ENCODE measurements at places on chromosomes 4 and X. TPM values are rescaled to one million over a fixed set of nuclear protein-coding genes. Genes with fewer than 3 reads are reported as not detected.

- H3K4me3 ChIP-seq, result peak overlapping the region; percentile 52
- peaks cover 50% of the 10 kb centered on the region for H3K4me1 ChIP-seq
- peaks cover 40% of the 10 kb centered on the region for H3K27me3 ChIP-seq
Measured at GRCh38 chrX:72100824-72101351, 30.8 kb downstream of the RTL5 start.

GRCh38 chr4:150136481-150136880 is 58.2 kb downstream of the DCLK2 start:
- H3K4me1 ChIP-seq, result no peaks in the 10 kb centered on the region
- H3K4me3 ChIP-seq, result no peak overlapping the region
- DNase-seq, result no peak
- no peaks in the 10 kb centered on the region for H3K27me3 ChIP-seq
- H3K27ac ChIP-seq, result no peak overlapping the region
- H3K36me3 ChIP-seq, result no peaks in the 10 kb centered on the region

DNA sequence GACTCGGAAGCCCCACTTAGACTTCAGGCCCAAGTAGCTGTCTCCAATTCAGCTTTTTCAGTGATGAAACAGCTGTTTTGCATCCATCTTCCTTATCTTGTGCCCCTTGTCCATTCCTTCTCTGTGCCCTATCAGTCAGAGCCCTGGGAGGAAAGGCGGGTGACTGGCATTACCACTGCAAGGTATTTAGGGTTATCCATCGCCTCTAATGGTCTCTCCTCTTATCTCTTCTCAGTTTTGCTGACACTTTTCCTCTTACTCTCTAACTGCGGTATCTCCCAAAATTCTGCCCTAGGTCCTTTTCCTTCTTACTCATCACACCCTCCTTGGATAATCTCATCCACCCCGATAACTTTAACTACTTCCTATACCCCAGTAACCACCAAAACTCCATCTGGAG is 13.7 kb downstream of the GAB3 start:
- peaks cover 77% of the 10 kb centered on the region for H3K4me1 ChIP-seq
- peak overlapping the region; percentile 25 for H3K4me3 ChIP-seq
- peak overlapping the region; percentile 96 for H3K27ac ChIP-seq
- peaks cover 9% of the 10 kb centered on the region for H3K36me3 ChIP-seq
- no peaks in the 10 kb centered on the region for H3K27me3 ChIP-seq

CXCL10 gene
- 6.5 TPM for total RNA-seq

GRCh38 chr4:127400731-127401346 is 231.9 kb upstream of the INTU start:
- no peak overlapping the region for H3K27ac ChIP-seq
- DNase-seq, result no peak

GRCh38 chr4:147987252-147987651 is 255.4 kb downstream of the ARHGAP10 start:
- no peak overlapping the region for H3K4me3 ChIP-seq
- DNase-seq, result no peak
- no peak overlapping the region for H3K27ac ChIP-seq
- H3K27me3 ChIP-seq, result no peaks in the 10 kb centered on the region
- H3K4me1 ChIP-seq, result no peaks in the 10 kb centered on the region

MAGEA12 gene
- not detected for total RNA-seq

ANAPC4 gene
- total RNA-seq, result 39.9 TPM

TMPRSS11E gene
- total RNA-seq, result not detected

DNA sequence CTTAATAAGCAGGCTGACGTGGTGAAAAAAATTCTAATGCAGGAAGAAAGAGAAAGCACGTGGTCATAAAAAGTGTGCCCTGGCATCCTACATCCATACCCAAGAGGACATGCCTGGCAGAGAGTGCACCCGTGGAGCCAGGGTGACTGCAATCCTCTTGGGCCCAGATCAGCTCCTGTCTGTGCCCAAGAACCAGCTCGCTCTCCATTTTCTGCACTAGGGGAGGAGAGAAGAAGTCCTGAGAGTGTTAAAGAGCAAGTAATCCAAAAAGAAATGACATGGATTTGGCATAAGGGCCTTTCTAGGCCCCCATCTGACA is 483.1 kb downstream of the BCOR start:
- peaks cover 5% of the 10 kb centered on the region for H3K27me3 ChIP-seq
- H3K36me3 ChIP-seq, result peaks cover 1% of the 10 kb centered on the region
- H3K4me3 ChIP-seq, result peak overlapping the region; percentile 40
- DNase-seq, result no peak

TKTL2 gene
- total RNA-seq, result not detected

- DNase-seq, result no peak
- no peaks in the 10 kb centered on the region for H3K36me3 ChIP-seq
- no peak overlapping the region for H3K4me3 ChIP-seq
- H3K27me3 ChIP-seq, result peaks cover 3% of the 10 kb centered on the region
Measured at GRCh38 chrX:30620125-30620524, 33.1 kb upstream of the GK start.

ADH1C gene
- total RNA-seq, result not detected

FGF5 gene
- not detected for total RNA-seq

FAM47A gene
- total RNA-seq, result not detected

GRCh38 chrX:45621376-45622041 is 420.8 kb upstream of the DIPK2B start:
- peak overlapping the region; percentile 91 for H3K27ac ChIP-seq
- no peaks in the 10 kb centered on the region for H3K27me3 ChIP-seq
- H3K36me3 ChIP-seq, result peaks cover 4% of the 10 kb centered on the region
- no peak for DNase-seq
- H3K4me3 ChIP-seq, result no peak overlapping the region

NAP1L3 gene
- 0.70 TPM for total RNA-seq

- no peaks in the 10 kb centered on the region for H3K36me3 ChIP-seq
- H3K27me3 ChIP-seq, result peaks cover 3% of the 10 kb centered on the region
- peaks cover 16% of the 10 kb centered on the region for H3K4me1 ChIP-seq
- no peak overlapping the region for H3K27ac ChIP-seq
- no peak overlapping the region for H3K4me3 ChIP-seq
Measured at GRCh38 chr4:141246683-141247429, 26.2 kb downstream of the ZNF330 start.

Data from activated T-helper 1 cell treated with anti-CD3 and anti-CD28 coated beads, Interleukin-12 subunit alpha, Interleukin-12 subunit beta, Interleukin-2, Interleukin-4 antibody, amounts not matched to agents 30 ng/mL and 10 ng/mL and 1 ng/mL, durations not matched to agents 14 hours and 24 hours and 36 hours (primary cell).